OCI-M1 (cell line): ENCODE measurements at places on chromosomes 7 and 10.

GRCh38 chr10:56496186-56496486 is 135.1 kb upstream of the ZWINT start:
- no peak for DNase-seq

- DNase-seq, result peak; percentile 31
Observed at GRCh38 chr10:132942101-132943057, at the start of gene CFAP46. Gene CFAP46 (minus strand): TSS chr10:132942570. CDS start chr10:132942484, 86 bp downstream.

DNA sequence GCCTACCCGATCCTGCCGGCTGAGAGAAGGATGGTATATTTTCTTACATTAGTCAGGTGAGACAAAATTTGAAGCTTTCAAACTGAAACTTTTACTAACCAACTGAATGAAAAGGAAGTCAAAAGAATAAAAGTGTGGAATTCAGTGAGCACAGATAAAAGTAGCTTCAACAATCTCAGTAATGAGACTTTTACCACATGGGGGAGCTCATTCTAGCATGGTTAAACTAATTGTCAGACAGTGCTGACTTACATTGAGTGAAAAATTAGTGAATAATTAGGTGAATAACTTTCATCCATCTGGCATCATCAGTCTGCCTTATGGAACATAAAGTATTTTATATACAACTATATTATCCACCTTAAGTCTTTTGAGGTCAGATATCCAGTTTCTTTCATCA is 8.4 kb downstream of the FAM237B start:
- DNase-seq, result peak; percentile 39

DNA sequence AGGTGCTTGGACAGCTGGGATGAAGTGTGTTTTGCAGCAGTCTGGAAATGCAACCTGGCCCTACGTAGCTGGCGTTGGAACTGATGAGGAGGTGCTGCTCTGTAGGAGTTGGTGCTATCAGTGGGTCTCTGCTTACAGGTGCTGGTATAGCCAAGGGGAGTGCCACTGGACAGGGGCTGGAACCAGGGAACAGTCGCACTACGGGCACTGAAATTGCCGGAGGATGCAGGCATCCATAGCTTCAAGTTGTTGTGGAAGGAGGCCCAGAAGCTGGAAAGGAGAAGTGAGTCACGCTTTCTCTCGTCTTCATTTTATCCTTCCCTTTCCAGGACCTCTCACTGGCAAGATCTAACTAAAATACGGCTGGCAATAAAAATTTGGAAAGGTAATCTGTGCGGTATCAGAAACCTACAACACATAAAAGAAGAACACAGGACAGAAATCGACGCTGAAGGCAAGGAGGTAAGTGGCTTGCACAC is 25.8 kb downstream of the MACC1 start:
- DNase-seq, result no peak

DNA sequence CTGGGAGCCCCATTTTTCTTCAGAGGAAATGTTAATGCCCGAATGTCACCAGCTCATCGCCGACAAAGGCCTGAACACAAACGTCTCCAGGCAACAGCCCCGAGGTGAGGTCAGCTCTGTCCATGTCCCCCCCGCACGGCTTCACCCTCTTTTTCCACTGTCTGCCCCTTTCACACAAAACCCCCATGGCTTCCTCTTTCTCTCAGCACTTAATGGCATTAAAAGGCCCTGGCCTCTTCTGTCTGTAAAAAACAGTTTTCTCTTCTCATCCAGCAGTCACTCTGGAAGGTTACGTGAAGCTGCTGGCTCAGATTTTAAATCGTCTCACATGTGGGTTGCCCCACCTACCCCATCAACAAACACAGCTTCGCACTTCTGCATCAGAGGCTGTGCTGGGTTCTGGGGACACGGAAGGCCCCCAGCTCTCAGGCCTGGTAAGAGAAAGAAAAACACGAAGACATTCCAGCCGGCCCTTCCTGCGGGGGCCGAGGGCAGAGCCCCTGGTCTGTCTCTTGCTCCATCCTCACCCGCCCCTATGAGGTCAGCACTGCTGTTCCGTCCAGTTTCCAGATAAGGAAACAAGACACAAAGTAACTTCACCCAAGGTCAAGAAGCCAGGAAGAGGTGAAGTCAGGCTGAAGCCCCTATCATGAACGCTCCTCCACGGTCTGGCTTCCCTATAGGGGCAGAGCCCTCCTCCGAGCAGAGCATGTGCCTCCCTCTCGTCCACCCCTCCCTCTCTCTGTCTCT is 91.1 kb upstream of the PDGFA start:
- DNase-seq, result no peak

DNA sequence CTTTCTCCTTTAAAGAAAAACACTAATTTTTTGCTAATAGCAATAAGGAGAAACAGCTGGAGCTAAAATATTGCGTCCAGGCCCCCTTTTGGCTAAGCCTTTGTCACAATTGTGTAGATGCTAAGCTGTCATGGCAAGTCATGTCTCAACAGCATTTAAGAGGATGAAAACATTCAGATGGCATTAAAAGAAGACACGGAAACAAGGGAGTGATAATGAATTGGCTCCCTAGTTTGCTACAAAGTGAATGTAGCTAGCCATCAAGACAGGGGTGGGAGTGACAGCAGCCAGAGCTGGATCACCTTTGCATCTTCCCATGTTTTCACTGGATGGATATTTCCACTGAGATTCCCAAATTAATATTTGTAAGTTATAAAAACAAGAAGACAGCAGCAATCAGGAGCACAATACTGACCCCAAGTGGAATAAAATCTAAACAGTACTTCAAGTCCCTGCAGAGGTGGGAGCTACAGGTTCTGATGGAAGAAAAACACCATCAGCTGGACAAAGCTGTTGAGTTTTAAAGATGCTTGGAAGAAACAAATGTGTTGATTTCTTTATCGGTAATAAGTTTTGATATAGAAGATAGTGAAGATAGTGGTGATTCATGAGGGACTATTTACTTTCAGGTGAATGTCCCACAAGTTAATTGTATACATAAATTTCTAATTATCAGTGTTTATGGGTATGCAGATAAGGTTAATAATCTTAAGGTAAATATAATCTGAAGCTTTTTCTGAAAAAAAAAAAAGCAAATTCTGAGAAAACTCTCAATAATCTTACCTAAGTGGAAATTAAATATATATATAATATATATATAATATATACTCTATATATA is 129.4 kb downstream of the SLC16A9 start:
- peak; percentile 27 for DNase-seq

DNA sequence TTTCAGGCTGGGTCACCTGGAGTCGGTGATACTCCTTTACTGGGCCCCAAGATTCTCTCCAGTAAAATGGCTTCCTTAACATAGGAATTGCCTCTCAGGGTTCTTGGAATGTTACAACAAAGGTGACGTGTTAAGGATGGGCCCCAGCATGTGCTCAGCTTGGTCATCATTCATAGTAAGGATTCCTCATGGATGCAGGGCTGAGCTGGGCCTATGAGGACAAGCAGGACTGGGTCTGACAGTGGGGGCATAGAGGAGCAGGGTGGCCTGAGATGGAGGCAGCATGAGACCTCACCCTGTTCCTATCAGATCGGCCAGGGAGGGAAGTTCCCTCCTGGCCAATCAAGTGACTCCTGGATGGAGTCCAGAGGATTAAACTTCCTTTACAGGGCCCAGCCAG is 12.8 kb upstream of the MBL2 start:
- DNase-seq, result peak; percentile 52

GRCh38 chr7:133293384-133294160 is 40.7 kb downstream of the EXOC4 start:
- DNase-seq, result no peak

- DNase-seq, result no peak
Observed at GRCh38 chr7:70071766-70072165, 473.5 kb downstream of the AUTS2 start.

DNA sequence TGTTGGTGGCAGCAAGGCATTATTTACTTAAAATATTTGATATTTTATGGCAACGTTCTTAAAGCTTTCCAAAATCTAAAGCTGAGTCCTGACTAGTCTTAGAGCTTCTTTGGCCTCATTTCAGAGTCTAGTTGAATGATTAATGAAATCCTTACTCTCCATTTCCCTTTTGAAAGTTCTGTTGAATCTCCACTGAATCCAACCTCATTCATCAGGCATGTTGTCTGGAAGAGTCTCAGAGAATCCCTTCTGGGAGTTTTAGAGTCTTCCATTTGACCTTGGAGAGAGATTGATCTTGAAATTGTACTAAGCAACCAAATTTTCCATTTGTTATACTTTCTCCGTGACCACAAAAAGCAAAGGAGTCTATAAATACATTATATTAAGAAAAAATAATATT is 198.5 kb upstream of the TMEM196 start:
- DNase-seq, result no peak

GRCh38 chr10:10734356-10735064 is 283.2 kb upstream of the CELF2 start:
- DNase-seq, result no peak

DNA sequence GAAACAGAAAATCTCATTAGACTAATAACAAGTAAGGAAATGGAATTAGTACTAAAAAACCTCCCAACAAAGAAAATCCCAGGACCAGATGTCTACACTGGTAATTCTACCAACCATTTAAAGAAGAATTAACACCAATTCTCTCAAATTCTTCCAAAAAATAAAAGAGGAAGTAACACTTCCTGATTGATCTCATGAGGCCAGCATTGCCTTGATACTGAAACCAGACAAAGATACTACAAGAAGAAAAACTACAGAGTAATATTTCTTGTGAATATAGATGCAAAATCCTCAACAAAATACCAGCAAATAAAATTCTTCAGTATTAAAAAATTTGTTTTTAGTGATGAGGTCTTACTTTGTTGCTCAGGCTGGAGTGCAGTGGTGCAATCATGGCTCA is 21.3 kb downstream of the GCK start:
- DNase-seq, result peak; percentile 46

DNA sequence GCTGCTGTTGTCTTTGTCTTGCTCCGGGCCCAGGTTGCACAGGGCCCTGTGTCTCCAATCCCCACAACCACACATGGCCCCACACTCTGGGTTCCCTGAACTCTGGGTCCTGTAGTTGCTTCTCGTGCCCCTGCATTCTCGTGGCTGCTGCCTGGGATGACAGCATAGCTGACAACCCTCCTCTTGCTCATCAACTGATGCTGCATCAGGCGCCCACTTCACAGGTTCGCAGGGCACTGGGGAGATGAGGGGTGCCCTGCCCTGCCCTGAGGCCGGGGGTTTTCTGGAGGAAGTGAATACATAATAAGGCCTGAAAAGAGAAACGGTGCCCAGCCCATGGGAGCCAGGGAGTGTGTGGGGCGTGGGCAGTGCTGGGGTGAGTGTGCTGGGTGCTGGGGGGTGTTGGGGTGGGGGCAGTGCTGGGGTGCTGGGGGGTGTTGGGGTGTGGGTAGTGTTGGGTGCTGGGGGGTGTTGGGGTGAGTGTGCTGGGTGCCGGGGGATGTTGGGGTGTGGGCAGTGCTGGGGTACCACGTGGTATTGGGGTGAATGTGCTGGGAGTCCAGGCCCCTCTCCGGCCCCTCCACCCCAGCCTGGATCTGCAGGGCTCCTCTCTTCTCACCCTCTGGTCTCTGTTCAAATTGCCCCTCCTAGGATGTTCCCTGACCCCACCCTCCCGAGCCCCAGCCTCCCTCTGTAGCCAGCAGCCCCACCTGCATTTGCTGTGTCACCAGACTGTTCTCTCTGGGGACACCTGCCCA is 2.0 kb upstream of the MTG1 start:
- DNase-seq, result no peak

DNA sequence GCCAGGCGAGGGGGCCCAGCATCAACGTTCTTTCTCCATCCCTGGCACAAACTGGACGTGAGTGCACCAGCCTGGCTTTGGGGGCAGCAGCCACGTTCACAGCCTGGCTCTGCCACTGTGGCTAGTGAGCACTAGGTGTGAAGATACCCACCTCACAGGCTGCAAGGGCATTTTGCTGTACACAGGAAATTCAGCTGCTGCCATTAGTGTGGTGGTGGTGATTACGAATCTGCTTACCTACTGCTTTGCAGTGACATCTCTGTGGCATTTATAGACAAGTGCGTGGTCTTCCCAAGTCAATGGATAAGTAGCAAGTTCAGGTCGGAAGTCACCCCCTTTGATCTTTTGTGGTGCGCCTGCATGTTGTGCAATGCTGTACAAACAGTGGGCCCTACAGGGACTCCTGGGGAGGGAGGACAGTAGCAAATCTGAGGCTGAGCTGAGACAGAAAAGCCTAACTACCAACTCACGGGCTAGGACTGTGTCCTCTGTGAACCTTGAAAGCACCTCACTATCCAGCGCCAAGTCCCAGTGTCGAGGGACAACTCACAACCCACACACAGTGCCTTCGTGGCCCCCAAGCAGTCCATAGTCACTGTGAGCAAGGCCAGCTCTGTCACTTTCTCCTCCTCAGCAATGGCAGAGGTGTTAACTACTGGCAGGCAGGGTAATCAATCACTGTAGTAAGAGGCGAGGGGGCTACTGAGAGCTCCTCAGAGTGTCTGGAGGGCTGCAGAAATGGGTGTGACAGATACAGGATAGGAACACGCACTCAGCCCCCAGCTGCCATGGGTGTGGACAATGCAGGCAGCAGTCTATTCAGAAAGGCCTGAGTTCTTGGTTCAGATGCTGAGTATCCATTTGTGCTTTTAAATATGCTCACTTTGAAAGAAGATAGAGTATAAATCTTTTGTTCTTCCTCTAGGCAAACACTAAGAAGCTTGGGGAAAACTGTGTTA is 17.0 kb upstream of the MMP21 start:
- DNase-seq, result no peak

GRCh38 chr10:102344067-102344466 is 51.4 kb upstream of the NFKB2 start:
- no peak for DNase-seq

DNA sequence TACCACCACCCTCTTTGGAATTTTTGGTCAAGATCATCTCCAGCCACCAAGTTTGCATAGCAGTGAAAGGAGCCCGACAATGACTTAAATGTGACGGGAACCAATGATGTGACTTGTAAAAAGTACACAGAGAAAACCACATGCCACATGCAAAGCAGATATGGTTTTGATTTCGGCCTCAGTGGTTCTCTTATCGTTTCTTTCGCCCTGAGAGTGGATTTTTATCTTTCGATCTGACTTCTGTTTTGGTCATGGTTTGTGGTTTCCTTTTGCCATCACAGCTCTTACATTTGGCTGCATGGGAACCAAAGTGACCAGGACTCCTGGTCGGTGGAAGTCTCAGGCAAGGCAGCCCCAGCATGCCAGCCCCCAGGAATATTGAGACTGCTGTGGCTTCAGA is 31.5 kb downstream of the TCF7L2 start:
- peak; percentile 92 for DNase-seq

GRCh38 chr10:75028049-75028448 is 83.4 kb upstream of the SAMD8 start:
- no peak for DNase-seq

DNA sequence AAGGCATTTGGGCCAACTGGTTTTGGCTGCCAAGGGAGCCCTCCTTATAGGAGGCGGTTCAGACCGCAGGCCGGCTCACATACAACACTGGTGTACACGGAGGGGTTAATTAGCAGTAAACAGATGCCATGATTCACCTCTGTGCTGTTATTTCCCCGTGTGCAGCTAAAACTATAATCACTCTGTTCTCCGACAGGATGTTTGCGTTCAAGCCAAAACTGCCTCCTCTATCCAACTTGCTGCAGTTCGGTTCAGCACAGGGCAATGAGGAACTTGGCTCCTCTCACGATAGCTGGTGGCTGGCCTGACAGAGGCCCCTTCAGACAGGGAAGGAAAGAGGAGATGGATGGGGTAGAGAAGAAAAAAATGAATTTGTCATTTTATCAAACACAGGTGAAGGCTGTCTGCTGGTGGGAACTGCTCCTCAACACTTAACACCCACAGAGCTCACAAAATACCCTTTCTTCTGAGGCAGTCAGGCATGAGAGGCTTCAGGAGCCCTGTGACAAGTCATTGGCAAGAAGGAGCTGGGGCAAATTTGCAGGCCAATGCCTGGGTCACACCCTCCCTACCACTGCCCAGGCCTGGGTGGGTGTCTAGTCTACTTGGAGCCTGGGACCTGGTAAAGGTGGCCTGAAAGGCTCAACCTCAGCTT is 24.0 kb downstream of the KCNMA1 start:
- DNase-seq, result peak; percentile 28

GRCh38 chr10:114704679-114705078 is 46.6 kb upstream of the ABLIM1 start:
- DNase-seq, result no peak
